Heart left ventricle (tissue), 16 donors: ENCODE measurements at places on chromosomes 11 and 22. TPM values are rescaled to one million over a fixed set of nuclear protein-coding genes. Genes with fewer than 3 reads are reported as not detected.
A peak's percentile ranks its signal among the peaks of the same experiment; 100 is the strongest.

DNA sequence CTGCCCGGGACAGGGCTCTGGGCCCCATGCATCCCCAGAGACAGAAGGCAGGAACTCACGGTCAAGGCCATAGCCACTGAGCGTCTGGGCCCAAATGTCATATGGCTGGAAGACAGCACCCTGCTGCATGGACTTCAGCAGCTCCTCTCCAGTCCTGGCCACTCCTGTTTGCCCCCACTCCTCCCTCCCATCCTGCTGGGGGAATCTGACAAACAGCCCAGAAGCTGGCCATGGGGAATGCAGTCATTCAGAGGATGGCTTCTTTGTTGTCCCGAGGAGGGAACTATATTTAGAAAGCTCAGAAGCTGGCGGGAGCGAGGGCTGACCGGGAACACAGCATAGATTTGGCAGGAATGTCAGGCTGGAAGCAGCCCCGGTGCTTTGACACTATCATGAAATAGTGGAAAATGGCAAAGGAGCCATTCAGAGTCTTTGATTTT, 35.0 kb downstream of the DKK3 start:
- H3K36me3 ChIP-seq = no peaks in the 10 kb centered on the region
- H3K27ac ChIP-seq = peak overlapping the region; percentile 97
- peaks cover 98% of the 10 kb centered on the region for H3K4me1 ChIP-seq
- no peak overlapping the region for H3K4me3 ChIP-seq
- no peaks in the 10 kb centered on the region for H3K27me3 ChIP-seq
- DNase-seq = peak; percentile 90

DNA sequence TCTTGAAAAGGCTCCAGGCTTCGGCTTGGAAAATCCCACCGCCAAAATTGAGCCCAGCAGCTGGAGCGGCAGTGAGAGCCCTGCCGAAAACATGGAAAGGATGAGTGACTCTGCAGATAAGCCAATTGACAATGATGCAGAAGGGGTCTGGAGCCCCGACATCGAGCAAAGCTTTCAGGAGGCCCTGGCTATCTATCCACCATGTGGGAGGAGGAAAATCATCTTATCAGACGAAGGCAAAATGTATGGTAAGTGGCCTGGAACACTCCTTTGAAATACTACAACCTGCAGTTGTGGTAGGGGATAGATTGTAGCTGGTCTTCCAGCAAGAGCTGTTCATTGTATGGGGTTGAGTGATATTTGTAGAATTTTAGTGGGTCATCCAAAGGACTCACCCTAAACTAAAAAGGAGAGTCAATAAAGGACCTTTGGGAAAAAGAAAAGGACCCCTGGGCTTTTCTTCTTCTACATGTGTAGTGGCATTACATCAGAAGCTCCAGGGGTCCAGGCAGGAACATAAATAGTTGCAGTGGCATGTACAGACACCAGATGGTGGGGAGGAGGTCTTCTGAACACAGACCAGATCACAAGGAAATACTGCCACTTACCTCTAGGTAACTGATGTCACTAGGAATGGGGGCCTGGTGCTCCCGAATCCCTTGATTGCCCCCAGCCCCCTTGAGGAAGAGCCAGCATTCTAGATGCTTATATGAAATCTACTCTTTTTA, 90.1 kb downstream of the TEAD1 start:
- no peak overlapping the region for H3K4me3 ChIP-seq
- DNase-seq = no peak
- H3K27me3 ChIP-seq = no peaks in the 10 kb centered on the region
- H3K27ac ChIP-seq = no peak overlapping the region
- H3K36me3 ChIP-seq = no peaks in the 10 kb centered on the region
- H3K4me1 ChIP-seq = peaks cover 64% of the 10 kb centered on the region

- no peak overlapping the region for H3K4me3 ChIP-seq
- H3K36me3 ChIP-seq = no peaks in the 10 kb centered on the region
- no peak for DNase-seq
- no peaks in the 10 kb centered on the region for H3K4me1 ChIP-seq
- no peaks in the 10 kb centered on the region for H3K27me3 ChIP-seq
- H3K27ac ChIP-seq = no peak overlapping the region
These were observed 99.6 kb downstream of the KIAA1671 start for GRCh38 chr22:25051983-25052710.

GRCh38 chr11:35056391-35057093, 82.4 kb upstream of the CD44 start:
- H3K27ac ChIP-seq = no peak overlapping the region
- H3K4me3 ChIP-seq = no peak overlapping the region
- no peak for DNase-seq
- no peaks in the 10 kb centered on the region for H3K36me3 ChIP-seq

DNA sequence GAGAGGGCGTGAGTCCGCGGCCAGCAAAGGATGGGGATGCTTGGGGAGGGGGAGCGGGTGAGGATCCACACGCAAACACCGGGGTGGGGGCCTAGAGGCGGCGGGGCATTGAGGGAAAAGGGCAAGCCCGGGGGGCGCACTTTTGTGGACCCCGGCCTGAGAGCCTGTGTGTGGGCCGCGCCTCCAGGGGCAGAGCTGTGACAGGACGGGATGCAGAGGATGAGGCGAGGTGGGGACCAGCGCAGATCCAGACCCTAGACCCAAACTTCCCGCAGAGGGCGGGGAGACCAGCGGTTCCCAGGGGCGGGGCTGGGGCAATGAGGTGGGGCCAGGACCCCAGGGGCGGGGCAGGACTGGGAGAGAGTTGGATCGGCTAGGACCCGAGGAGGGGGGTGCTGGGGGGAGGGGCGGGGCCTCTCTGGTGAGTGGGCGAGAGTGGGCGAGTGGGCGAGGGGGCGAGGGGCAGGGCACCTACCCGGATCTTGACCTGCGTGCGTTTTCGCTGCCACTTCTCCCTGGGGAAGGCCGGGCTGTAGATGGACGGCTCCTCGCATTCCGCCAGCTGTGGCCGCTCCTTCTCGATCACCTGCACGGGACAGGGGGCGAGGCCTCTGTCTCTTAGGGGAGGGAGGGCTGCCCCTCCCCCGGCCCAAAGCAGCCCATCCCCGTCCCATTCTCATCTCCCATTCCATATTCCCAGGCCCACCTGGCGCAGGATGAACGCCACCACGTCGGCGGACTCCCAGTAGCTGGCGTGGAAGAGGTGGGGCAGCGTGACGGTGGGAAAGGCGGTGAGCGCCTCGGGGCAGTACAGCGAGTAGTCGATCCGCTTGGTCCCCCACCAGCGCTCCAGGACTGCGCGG, 10.6 kb downstream of the PITPNM1 start:
- no peak for DNase-seq
- H3K4me3 ChIP-seq = no peak overlapping the region
- peaks cover 42% of the 10 kb centered on the region for H3K36me3 ChIP-seq
- H3K27ac ChIP-seq = no peak overlapping the region

DNA sequence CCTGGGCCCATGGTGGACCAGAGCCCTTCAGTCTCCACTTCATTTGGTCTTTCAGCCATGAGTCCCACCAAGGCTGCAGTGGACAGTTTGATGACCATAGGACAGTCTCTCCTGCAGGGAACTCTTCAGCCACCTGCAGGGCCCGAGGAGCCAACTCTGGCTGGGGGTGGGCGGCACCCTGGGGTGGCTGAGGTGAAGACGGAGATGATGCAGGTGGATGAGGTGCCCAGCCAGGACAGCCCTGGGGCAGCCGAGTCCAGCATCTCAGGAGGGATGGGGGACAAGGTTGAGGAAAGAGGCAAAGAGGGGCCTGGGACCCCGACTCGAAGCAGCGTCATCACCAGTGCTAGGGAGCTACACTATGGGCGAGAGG, 4.3 kb downstream of the ZBTB16 start:
- DNase-seq = no peak
- H3K4me1 ChIP-seq = peaks cover 77% of the 10 kb centered on the region
- no peak overlapping the region for H3K4me3 ChIP-seq
- no peaks in the 10 kb centered on the region for H3K27me3 ChIP-seq
- peaks cover 59% of the 10 kb centered on the region for H3K36me3 ChIP-seq
- H3K27ac ChIP-seq = no peak overlapping the region

DNA sequence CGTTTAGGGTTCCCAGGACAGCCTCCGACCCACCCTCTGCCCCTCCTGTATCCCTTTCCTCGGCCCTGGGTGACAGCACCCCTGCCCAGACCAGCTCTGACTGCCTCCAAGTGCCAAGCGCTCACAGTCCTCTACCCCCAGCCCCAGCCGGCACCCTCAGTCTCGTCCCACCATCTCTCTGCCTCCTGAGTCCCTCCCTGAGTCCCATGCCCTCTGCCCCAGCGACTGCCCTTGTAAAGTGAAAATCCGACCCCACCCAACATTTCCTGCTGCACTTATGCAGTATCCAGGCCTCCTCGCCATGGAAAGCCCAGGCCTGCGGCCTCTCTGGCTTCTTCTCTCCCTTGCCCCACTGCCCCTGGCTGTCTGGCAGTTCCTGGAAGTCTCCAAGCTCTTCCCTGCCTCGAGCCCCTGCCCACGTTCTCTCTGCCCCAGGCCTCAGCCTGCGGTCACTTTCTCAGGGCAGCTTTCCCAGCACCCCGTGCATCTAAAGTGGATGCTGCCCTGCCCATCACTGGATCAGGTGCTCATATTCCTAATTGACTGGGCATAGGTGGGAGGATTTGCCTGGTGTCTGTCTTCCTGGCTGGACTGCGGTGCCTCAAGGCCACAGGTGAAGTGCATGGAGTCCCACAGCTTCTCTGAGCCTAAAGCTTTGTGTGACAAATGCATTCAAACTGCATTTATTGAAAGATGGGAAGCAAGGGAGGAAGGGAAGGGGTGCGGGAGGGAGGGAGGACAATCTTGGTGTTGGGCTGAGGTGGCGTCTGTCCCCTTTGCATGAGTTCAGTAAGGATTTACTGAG, 17.7 kb upstream of the IL2RB start:
- DNase-seq = peak; percentile 31
- H3K27me3 ChIP-seq = no peaks in the 10 kb centered on the region
- H3K4me3 ChIP-seq = no peak overlapping the region
- H3K27ac ChIP-seq = peak overlapping the region; percentile 2
- peaks cover 18% of the 10 kb centered on the region for H3K4me1 ChIP-seq

GRCh38 chr11:133947321-133947756, 9.4 kb downstream of the IGSF9B start:
- H3K36me3 ChIP-seq = peaks cover 8% of the 10 kb centered on the region
- H3K27ac ChIP-seq = peak overlapping the region; percentile 92
- DNase-seq = peak; percentile 64
- H3K4me3 ChIP-seq = peak overlapping the region; percentile 42

DNA sequence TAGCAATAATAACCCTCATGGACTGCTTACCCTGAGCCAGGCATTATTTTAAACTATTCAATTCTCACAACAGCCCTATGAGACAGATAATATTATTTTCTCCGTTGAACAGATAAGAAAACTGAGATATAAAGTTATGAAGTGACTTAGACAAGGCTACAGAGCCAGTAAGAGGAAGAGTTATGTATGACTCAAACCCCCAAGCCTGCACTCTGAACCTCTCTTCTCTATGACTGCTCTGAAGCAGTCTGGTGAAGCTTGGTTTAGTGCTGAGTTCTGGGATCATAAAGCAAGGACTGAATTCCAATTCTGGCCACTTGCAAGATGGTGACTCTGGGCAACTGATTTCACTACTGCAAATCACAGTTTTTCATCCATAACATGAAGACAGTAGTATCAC, 34.5 kb downstream of the TNKS1BP1 start:
- no peaks in the 10 kb centered on the region for H3K4me1 ChIP-seq
- no peak overlapping the region for H3K27ac ChIP-seq
- H3K36me3 ChIP-seq = no peaks in the 10 kb centered on the region
- DNase-seq = no peak
- H3K27me3 ChIP-seq = no peaks in the 10 kb centered on the region

DNA sequence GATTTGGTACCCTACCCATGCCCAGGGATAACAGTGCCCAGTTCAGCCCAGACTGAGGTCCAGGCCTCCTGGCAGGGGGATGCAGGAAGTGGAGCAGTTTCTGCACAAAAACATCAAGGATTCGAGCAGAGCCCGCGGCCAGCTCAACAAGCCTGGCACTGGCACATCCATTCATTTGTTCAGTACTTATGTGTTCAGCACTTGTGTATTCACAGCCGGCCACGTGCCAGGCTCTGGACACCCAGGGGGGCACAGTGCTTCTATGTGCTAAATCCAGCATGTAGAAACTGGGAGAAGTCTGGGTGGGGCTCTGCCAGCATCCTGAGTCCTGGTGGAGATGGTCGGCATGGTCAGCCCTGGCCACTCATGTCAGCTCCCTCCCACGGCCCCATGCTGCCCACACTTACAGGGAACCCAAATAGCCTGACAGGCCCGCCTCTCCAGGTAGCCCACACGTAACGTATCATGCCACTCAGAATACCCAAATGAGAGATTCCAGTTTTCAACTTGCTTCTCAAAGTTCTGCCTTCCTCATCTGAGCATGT, 28.5 kb downstream of the LINC01488 start:
- peaks cover 5% of the 10 kb centered on the region for H3K4me1 ChIP-seq
- DNase-seq = no peak
- no peak overlapping the region for H3K4me3 ChIP-seq
- no peaks in the 10 kb centered on the region for H3K36me3 ChIP-seq
- H3K27ac ChIP-seq = no peak overlapping the region

Gene DESI1
- total RNA-seq = 44.7 TPM

Gene RCOR2
- 4.2 TPM for total RNA-seq
